MG63 (cell line): ENCODE measurements at places on chromosomes 1 and 21. TPM values are rescaled to one million over a fixed set of nuclear protein-coding genes. Genes with fewer than 3 reads are reported as not detected.

Gene JAM2
- total RNA-seq = 0.07 TPM in 1 of 2 replicates, not detected in the other

Gene ZSWIM5
- 0.12 and 0.56 TPM in 2 replicates for total RNA-seq

Gene URB1
- total RNA-seq = 14.1 and 15.9 TPM in 2 replicates

Gene TMEM183A
- 123 and 153 TPM in 2 replicates for total RNA-seq

Gene CD53
- not detected in 2 replicates for total RNA-seq

Gene IGSF5
- not detected in 2 replicates for total RNA-seq

Gene KIAA1614
- total RNA-seq = 3.9 and 13.8 TPM in 2 replicates

Gene IL20
- not detected in 2 replicates for total RNA-seq

Gene RCSD1
- total RNA-seq = not detected in 2 replicates

Gene NUP210L
- total RNA-seq = not detected in 2 replicates

Gene IVL
- not detected in 2 replicates for total RNA-seq

Gene AIM2
- not detected in 2 replicates for total RNA-seq

Gene SETD4
- 7.6 and 12.1 TPM in 2 replicates for total RNA-seq

Gene CAMK2N1
- 20.5 and 31.6 TPM in 2 replicates for total RNA-seq

Gene OR2AK2
- not detected in 2 replicates for total RNA-seq

Gene FHAD1
- 0.33 and 1.1 TPM in 2 replicates for total RNA-seq

Gene BMP8B
- 0.02 and 1.2 TPM in 2 replicates for total RNA-seq

Gene GPR161
- total RNA-seq = 5.2 and 5.8 TPM in 2 replicates

Gene ANXA9
- 0.46 TPM in 1 of 2 replicates, not detected in the other for total RNA-seq

Gene TEX38
- total RNA-seq = not detected in 2 replicates

Gene UMODL1
- not detected in 2 replicates for total RNA-seq

Gene MSH4
- total RNA-seq = not detected in 2 replicates

Gene ZFP69B
- total RNA-seq = 0.66 and 7.2 TPM in 2 replicates

Gene RGS1
- 0.62 TPM in 1 of 2 replicates, not detected in the other for total RNA-seq

Gene RAD54L
- 3.3 and 15.3 TPM in 2 replicates for total RNA-seq

Gene GNPAT
- total RNA-seq = 62.5 and 77.3 TPM in 2 replicates

Gene SMPDL3B
- total RNA-seq = not detected in 2 replicates

Gene MMEL1
- total RNA-seq = not detected in 2 replicates

Gene ARTN
- total RNA-seq = not detected in 2 replicates

Gene SIK1
- not detected in 2 replicates for total RNA-seq

Gene HSD3B1
- total RNA-seq = not detected in 2 replicates

Gene CD1D
- not detected in 2 replicates for total RNA-seq

Gene PATJ
- 2.6 and 3.0 TPM in 2 replicates for total RNA-seq

Gene GBP7
- total RNA-seq = not detected in 2 replicates

Gene SNX7
- 120 and 173 TPM in 2 replicates for total RNA-seq

Gene LRRC8B
- total RNA-seq = 1.1 and 10.3 TPM in 2 replicates

Gene OR2L5
- not detected in 2 replicates for total RNA-seq

Gene PDPN
- total RNA-seq = 29.0 and 47.5 TPM in 2 replicates

Gene KLHDC7A
- total RNA-seq = 0.89 and 0.95 TPM in 2 replicates
